ENCODE measurements at places on chromosomes 11 and 22.

- no peak for DNase-seq
Measured at GRCh38 chr11:116694815-116695590, 77.8 kb downstream of the BUD13 start.

- DNase-seq = no peak
Measured at GRCh38 chr11:131957201-131957600, 586.8 kb downstream of the NTM start.

DNA sequence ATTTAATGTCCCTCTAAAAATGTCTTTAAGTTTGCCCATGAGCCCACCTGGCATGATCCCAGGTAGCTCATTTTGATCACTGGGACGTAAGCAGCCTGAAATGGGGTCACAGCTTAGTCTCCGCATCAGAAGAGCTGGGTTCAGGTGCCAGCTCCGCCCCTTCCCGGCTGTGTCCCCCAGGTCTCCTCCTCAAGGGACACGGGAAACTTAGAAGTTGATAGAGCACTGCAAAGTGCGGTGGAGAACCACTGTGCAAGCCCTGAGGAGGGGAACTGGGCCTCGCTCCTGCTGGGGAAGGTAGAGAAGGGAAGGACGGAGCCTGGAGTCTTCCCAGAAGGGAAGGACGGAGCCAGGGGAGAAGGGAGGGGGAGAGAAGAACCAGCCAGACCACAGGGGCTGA is 7.7 kb downstream of the TOM1 start:
- DNase-seq = no peak

DNA sequence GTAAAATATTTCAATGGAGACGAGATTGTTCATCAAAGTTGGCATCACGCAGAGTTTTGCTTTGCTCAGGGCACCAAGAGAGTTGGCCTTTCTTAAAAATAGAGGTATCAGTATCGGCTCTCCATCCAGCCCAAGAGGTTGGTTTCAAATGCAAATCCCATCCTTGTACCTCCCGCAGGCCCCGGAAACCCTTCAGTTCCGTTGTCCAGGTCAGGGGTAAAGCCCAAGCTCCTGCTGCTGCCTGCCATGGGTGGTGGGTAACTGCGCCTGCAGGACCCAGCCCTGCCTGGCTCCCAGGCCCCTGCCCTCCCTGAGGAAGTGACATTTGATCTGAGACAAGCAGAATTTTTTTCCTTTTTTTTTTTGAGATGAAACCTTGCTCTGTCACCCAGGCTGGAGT is 49.3 kb upstream of the RTL6 start:
- no peak for DNase-seq

DNA sequence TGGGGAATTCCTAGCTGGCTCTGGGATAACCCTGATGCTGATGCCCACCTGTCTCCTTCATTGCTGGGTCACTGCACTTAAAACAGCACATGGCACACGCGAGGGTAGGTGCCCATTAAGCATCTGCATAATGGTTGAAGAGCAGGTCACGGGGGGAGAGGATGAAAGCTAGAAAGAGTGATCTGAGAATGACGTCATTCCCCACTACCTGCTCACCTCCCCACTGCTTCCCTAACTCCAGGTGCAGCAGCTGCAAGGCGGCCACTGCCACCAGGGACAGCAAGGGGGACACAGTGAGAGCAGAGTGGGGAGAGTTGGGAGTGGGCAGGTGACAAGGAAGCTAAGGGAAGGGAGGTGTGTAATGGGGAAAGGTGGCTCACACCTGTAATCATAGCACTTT is 27.0 kb downstream of the ADA2 start:
- DNase-seq = no peak

DNA sequence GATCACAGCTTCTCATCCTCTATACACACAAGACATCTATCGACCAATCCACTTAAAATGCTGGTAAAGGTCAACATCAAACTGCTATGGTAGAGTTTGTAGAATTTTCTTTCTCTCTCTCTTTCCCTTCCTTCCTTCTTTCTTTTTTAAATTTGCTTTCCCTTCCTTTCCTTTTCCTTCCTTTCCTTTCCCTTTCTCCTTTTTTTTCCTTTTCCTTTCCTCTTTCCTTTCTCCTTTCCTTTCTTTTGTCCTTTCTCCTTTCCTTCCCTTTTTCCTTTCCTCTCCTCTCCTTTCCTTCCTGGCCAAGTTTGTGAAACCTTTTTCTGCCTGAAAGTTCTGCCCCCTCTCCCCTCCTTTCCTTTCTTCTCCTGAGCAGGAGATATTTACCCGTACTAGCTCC is 3.1 kb downstream of the C11orf97 start:
- DNase-seq = no peak

GRCh38 chr11:74905326-74905725 is 43.6 kb downstream of the XRRA1 start:
- DNase-seq = no peak

- no peak for DNase-seq
Measured at GRCh38 chr22:28582806-28583205, 96.8 kb downstream of the TTC28 start.

- DNase-seq = no peak
Measured at GRCh38 chr11:117634756-117635603, 162.0 kb downstream of the DSCAML1 start.

- no peak for DNase-seq
Measured at GRCh38 chr11:11374358-11375148, 21.5 kb upstream of the CSNK2A3 start.

DNA sequence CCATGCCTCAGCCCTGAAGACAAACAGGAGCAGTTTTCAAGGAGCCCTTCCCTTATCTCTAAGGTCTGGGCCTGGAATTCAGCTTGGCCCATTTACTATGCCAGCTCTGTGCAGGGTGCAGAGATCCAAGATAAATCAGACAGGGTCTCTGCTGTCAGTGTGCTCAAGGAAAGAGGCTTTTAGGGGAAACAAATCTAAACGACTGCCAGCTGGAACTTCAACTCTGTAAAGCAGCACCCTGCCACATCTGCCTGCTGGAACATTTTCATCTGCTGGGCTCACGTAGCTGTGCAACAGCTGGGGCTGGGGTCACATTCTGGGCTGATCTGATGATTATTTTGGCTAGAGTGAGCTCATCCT is 19.8 kb upstream of the EHF start:
- DNase-seq = no peak

GRCh38 chr11:78699609-78700135 is 125.0 kb upstream of the NARS2 start:
- no peak for DNase-seq

- DNase-seq = no peak
Measured at GRCh38 chr11:33195462-33196173, 34.3 kb upstream of the CSTF3 start.

All from CD8-positive, alpha-beta T cell (primary cell).